ENCODE measurements at places on chromosomes 2 and 18.

DNA sequence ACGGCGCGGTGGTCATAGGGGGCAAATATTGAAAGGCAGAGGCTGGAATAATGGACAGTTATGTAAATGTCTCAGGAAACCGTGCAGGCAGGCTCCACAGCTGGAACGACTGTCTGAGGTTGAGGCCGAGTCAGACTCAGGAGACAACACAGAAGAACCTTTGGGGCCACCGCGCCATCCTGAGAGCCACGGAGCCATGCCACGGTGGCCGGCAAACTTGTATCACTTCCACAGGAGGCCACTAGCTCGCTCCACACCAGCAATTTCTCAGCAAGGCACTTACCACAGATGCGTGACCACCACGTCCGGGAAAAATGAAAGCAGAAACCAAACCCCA is 156.7 kb upstream of the SALL3 start:
- DNase-seq: no peak

DNA sequence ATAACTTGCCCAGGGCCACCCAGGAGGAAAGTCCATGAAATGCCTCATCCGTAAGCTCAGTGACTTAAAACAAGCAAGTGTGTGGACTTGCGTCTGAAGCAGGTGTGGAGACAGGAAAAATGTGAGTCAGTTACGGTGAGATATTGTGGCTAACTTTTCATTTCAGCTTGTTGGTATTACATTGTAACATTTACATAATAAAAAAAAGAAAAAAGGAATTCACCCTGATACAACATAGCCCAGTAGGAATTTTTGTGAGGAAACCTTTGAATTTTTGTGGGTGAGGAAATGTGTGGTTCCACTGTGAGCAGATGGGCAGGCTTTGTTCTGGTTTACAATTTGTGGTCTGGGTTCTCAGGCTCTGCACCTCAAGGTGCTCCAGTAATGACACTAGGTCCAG is 33.7 kb upstream of the LYPD6B start:
- DNase-seq: no peak

DNA sequence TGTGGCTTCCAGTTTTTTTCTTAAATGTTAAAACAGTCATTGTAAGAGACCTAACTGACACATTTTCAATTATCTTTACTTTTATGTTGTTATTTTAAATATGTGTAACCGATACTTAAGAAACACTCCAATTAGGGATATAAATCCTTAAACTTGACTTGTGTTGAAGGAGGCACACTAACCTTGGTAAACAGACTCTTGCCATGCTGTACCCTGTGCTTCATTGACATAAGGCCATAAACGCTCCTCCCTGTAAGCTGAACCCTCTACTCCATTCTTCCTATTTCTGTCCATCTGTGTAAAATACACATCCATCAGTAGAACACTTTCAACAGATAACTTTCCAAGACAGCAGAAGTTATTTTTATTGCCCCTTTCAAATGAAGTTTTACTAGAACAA is 780.5 kb upstream of the FAM98A start:
- no peak for DNase-seq

DNA sequence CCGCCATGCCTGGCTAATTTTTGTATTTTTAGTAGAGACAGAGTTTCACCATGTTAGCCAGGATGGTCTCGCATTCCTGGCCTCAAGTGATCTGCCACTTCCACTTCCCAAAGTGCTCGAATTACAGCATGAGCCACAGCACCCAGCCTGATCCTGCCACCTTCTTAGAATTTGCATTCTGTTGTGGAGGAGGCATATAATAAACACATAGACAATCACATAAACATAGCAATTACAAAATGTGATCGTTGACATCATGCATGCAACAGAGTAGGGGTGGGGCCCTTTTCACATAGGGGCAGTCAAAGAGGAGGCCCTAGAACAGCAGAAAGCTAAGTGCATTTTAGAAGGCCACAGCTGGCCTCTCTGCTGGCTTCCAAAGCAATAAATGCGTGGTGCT is 39.9 kb upstream of the TSPYL6 start:
- no peak for DNase-seq

DNA sequence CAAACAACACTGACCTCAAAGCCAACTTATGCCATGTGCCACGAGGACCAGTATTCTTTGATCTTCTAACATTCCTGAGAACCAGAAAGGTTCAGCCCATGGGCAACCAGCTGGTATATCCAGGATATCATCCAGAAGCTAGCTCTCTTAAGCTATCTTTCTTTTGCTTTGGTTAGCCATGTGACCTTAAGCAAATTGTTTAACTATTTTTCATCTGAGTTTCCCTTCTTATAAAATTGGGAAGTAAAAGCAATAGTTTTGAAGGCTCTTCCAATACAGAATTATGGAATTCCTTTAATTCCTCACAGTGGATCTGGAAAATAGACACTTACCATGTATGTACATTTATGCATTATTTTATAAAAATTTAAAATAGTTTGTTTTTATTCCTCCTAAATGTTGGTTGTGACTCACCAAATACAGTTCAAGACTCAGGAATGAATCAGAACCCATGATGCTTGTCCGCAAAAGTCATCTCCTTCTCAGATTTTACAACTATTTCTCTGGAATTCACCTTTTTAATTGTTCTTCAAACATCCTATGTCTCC is 435.7 kb downstream of the ZEB2 start:
- DNase-seq: no peak

GRCh38 chr18:74529378-74529777 is 4.9 kb upstream of the CNDP1 start:
- no peak for DNase-seq

DNA sequence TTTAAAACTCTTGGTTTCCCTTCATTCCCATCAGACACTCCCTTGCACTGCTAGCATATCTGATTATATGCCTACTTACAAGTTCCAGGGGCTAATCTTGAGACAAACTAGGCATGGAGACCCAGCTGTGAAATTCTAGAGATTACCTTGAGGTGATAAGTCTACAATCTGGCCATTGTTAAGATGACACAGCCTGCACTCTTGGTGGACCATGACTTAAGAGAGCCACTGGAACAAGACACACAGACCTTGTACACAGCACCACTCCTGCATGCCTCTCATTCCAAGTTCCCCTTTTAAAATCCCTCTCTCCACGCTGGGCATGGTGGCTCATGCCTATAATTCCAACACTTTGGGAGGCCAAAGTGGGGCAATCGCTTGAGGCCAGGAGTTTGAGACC is 387.2 kb upstream of the DCC start:
- DNase-seq: no peak

DNA sequence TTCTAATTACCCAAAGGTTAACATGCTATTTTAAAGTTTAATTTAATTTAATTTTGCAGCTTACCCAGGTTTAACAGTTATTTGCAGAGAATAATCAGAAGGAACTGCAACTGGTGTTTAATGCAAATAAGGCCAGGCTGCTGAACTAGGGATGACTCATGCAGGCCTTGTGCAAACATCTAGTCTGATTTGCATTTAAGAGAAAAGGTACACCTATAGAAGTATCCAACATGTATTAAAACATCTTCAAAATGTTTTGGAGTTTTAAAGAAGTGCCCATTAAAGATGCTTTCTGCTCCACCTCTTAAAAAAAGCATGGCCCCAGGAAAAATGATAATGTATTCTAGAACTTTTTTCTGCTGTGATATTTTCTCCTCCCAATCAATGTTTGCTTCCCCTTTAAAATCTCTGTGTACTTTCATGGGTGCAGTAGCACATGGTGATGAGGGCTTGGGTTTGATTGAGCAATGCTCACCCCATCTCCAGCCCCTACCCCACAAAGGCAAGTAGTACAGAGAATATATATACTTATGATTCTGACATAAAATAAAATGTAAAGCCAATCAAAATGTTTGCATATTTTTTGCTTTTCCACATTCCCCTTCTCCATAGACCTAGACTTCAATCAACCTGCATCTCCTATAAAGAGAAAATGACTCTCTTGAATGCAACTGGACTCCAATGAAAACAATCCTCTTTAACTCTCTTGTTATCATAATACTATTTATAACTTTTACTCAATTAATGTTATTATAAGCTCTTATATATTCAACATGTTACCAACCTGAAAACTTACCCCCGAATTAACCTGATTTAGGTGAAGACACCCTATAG is 54.1 kb downstream of the ATP8B1 start:
- DNase-seq: no peak

- no peak for DNase-seq
These were observed 7.2 kb upstream of the CRYGB start for GRCh38 chr2:208153156-208153555.

- peak; percentile 36 for DNase-seq
These were observed 52.0 kb downstream of the ARL4C start for GRCh38 chr2:234444893-234445292.

DNA sequence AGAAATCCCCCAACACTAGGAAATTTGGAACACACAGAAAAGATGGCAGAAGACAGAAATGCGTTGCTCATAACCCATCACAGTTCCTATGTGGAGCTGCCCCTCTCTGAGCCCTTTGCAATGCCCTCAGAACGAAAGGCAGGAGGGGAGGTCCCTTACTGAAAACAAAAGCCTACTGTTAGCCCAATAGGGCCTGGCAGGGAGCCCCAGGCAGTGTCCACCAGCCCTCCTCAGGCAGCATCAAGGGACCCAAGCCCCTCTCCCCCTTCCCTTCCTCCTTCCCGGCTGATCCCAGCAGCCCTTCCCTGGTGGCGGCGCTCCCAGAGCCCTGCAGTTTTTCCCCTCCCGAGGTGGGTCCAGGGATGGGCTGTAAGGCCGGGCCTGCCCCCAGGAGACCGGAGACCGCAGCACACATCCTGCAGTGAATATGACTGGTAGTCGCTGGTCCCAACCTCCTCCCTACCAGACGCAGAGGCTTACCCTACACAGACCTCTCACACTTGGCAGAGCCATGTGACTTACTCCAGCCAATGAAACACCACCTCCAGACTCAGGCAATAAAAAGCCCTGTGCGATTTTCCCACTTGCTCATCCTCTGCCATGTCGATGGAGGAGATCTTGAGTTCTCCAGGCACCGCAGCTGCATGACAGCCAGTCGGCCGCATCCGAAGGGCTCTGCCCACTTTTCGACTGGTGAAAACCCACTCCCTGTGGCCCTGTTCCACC is 19.4 kb upstream of the DUSP2 start:
- DNase-seq: peak; percentile 37

Measured in effector CD4-positive, alpha-beta T cell (primary cell).